ENCODE measurements at places on chromosomes 7 and 10.

- DNase-seq: no peak
Observed at GRCh38 chr10:113555751-113556150, 2.9 kb downstream of the HABP2 start.

GRCh38 chr10:11280187-11280932, 262.7 kb downstream of the CELF2 start:
- DNase-seq: no peak

DNA sequence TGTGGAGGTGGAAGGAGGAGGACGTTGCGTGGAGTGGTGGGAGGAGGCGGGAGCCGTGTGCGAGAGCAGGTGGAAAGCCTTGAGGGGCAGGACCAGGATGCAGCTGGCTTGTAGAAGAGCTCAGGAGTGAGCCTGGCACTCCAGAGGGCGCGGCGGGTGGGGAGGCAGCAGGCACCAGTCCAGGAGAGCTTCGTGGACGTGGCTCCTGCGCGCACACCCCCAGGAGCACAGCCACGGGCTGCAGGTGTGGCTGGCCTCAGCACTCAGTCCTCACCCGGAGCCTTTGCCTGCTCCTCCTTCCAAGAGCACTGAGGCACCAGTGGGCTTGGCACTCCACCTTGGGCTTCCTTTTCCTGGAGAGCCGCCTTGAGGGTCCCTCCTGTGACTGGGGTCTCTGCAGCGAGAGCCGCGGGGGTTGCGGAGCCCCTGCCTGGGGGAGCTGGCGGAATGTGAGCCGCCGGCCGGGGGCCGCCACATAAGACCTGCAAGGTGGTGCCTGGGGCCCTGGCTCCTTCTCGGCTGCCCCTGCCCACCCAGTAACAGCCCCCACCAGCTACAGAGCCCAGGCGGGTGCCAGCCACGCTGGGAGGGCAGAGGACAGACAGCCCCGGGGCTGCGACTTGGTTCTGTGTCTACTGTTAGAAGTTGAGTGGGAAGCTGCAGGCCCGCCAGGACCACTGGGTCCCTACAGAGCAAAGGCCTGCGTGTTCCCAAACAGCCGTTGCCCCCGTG, 11.1 kb downstream of the MAFK start:
- no peak for DNase-seq

- no peak for DNase-seq
Observed at GRCh38 chr7:50306494-50307367, 2.2 kb downstream of the IKZF1 start.

GRCh38 chr7:157792241-157793086, 455.7 kb downstream of the DNAJB6 start:
- no peak for DNase-seq

- no peak for DNase-seq
Observed at GRCh38 chr7:33774762-33775523, 130.4 kb upstream of the BMPER start.

GRCh38 chr10:112784022-112784461, 166.0 kb upstream of the TCF7L2 start:
- no peak for DNase-seq

- no peak for DNase-seq
Observed at GRCh38 chr10:28508304-28508925, 24.5 kb upstream of the WAC start.

GRCh38 chr7:93165447-93165846, 17.3 kb upstream of the SAMD9L start:
- DNase-seq: peak; percentile 31

- no peak for DNase-seq
Observed at GRCh38 chr7:98970805-98971204, 92.5 kb downstream of the TRRAP start.

- no peak for DNase-seq
Observed at GRCh38 chr10:3766046-3766756, 18.8 kb downstream of the KLF6 start.

All from GM13976 (cell line).